ENCODE measurements at places on chromosomes 4 and X.

- no peak for DNase-seq
Measured at GRCh38 chr4:27217261-27217769, 356.7 kb downstream of the STIM2 start.

GRCh38 chr4:41124916-41125548 is 89.3 kb downstream of the APBB2 start:
- DNase-seq: no peak

- DNase-seq: no peak
Measured at GRCh38 chr4:94852616-94853015, 94.9 kb downstream of the BMPR1B start.

DNA sequence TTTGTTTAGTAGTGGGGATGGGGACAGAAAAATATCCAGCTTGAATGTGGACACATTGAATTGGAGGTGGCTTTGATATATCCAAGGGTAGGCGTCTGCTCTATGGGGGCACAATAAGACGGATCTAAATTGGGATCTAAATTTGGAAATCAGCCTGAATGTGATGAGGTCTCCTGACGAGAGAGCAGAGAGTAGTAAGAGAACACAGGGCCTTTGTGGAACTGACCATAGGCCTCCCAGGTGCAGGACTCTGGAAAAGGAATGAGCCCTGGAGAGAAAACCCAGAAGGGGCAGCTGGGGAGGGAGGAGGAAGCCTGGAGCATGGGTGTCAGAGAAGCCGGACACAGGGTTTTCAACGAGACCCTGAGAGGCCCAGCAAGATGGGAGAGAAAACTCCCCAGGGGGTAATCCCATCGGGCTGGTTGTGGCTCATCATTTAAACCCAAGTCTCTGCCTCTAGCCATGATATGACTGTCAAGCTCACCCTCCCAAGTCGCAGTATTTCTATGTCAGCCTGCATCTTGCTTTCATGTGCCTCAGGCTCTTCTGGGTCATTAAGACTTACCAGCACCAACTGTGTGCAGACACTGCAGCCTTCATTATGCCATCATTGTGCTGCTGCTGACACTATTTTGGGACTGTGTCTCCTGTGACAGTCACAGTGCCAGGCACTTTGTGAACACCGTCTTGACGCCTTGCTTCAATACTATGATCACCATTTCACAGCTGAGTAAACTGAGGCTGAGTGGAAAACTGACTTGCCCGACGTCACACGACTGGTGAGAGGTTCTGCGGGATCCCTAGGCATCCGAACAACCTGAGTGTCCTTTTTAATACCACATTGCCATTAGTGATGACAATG is 57.1 kb downstream of the ANAPC4 start:
- DNase-seq: no peak

GRCh38 chr4:78653655-78654054 is 102.1 kb downstream of the ANXA3 start:
- DNase-seq: no peak

- DNase-seq: no peak
Measured at GRCh38 chr4:101064541-101065180, 282.7 kb downstream of the PPP3CA start.

GRCh38 chr4:169253904-169254303 is 16.9 kb downstream of the SH3RF1 start:
- DNase-seq: no peak

DNA sequence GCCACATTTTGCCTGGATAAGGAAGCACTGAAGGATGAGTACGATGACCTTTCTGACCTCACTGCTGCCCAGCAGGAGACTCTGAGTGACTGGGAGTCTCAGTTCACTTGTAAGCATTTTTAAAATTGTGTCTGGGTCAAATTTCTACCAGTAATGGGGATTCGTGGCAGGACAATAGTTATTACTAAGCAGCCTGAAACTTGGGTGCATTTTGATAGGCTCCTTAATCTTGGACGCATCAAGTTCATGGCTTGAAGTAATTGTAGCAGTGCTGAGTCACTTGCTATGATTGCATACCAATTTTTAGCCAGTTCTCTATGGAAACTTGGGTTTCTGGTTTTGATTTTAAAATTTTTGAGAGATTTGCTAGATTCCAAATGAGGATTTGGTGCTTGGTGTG is 4.3 kb downstream of the PGRMC1 start:
- DNase-seq: no peak

- no peak for DNase-seq
Measured at GRCh38 chr4:153448003-153448731, 18.0 kb upstream of the TMEM131L start.

- DNase-seq: no peak
Measured at GRCh38 chrX:103530545-103530944, 11.3 kb upstream of the RAB40A start.

DNA sequence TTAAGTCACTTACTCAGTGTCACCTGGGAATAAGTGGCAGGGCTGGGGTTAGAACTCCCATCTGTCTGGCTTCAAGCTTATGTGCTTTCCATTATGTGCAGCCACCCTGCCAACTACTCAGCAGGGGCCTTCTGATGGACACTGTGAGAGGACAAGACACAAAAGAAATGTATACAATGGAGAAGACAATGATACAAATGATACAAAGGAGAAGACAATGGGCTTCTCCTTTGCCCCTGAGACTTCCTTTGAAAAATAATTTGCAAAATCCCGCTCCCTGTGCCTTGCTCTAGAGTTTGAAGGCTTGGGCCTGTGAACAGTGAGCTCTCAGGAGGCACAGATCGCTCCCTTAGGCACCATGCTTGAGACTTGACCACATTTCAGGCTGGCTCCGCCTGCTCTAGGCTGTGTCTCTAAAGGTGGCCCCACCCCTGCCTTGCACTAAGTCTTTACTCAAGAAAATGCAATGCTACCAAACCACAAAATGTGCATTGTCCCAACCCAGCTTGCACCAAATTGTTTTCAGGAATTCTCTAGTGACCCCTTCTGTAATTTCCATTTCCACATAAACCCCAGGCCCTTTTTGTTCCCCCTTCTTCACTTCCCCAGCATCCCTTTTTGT is 27.1 kb upstream of the STX18 start:
- no peak for DNase-seq

DNA sequence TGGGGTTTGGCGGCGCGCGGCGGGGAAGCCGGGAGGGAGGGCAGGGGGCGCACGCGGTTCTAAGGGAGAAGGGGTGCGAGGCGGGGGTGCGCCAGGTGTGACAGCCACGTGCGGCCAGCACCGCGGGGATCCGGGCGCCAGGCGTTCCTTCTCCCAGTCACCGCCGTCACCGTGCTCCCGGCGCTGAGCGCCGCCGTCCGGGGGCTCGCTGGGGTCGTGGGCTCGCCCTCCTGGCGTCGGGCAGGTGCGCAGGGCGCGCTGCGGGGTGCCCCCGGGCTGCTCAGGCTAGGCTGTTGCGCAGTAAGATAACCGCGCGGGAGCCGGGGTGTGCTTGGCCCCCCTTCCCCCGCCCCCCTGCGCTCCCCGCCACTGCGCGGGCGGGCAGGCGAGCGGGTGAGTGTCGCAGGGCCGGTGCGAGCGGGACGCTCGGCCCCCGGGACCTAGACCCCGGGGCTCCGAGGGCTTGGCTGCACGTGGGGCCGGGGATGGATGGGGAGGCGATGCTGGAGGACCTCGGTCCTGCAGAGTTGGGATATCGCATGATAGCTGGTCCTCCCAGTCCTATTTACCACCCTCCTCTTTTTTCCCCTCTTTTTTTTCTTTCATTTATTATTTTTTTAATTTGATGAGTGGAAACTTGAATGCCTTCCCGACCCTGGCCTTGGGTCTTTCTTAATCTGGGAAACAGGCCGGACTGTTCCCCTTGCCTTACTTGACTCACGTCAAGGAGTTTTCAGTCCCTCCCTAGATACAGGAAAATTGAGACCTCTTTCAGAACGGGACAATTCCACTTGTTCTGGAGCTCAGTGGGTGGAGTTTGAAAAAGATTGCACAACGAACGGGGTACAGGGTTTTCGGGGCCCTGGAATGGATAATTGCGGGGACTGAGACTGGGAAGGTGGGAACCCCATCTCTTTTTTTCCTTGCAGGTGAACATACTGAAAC is 797 bp downstream of the TXLNG start:
- peak; percentile 65 for DNase-seq

DNA sequence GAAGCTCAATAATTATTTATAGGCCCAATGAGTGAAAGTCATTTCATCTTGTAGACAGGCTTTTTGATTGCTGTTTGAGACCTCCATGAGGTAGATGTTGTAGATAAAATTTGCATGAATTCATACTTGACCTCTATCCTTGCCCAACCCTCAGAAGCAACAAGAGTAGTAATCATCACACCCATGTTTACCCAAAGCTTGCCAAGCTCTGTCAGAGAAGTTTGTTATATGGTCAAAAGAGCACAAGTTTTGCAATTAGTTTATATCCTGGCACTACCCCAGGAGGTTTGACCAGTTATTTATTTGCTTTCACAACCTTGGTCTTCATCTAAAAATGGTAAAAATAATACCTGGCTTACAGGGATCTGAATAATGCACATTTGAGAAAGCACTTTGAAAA is 20.7 kb downstream of the ADH7 start:
- no peak for DNase-seq

DNA sequence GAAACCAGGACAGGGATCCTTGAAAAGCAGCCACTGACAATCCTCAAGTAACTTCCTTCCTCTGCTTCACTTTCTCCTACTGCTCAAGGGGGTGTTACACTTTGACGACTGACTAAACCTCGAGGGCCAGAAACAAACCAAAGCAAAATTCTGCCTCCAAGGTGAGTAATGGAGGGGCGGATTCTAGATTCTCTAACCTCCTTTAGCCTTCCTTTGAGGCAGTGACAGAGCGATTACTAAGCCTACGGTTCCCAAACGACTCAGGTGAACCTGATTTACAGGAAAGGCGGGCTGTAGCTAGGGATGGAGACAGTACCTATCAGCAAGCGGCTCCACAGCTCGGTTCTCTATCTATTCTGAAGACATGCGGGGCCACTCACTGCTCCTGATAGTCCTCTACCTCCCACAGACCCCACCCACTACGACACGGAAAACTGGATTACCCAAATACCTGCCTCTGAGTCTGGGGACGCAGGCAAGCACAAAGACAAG is 487 bp downstream of the TBCK start:
- no peak for DNase-seq

DNA sequence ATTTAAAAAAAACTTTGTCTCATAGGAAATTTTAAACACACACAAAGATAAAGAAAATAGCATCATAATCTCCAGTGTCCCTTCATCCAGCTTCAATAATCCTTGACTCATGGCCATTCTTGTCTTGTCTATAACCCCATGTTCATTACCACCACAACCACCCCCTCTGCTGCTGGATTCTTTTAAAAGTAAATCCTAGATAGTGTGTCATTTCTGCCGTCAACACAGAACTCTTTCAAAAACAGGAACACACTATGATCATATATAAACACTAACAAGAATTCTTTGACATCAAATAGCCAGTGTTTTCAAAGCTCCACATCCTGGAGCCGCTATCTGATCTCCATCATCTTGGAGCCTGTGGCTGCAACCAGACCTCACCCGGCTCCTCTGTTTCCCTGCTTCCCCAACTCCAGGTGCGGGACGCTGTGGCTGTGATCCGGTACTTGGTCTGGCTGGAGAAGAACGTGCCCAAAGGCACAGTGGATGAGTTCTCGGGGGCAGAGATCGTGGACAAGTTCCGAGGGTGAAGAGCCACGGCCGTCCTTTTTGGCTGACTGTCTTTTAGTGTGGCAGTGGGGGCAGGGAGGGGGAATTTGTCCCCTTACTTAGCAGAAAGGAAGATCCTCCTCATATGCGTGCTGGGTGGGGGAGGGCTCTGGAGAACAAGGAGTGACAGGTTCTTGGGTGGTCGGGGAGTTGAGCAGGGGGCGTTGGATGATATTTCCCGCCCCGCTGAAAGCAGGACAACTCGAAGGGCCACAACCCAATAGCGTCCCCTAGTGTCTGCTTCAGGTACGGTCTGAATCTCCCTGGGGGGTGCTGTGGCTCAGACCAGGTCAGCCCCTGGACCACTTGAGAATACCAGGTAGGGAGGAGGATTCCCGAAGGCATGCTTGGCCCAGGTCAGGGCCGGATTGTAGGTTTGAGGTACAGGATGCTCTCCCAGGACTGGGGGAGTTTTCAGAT is 15.6 kb downstream of the XPNPEP2 start:
- DNase-seq: peak; percentile 25

GRCh38 chr4:159035570-159035969 is 67.3 kb upstream of the RAPGEF2 start:
- no peak for DNase-seq
